ENCODE measurements at places on chromosomes 6 and 20. TPM values are rescaled to one million over a fixed set of nuclear protein-coding genes. Genes with fewer than 3 reads are reported as not detected.

DNA sequence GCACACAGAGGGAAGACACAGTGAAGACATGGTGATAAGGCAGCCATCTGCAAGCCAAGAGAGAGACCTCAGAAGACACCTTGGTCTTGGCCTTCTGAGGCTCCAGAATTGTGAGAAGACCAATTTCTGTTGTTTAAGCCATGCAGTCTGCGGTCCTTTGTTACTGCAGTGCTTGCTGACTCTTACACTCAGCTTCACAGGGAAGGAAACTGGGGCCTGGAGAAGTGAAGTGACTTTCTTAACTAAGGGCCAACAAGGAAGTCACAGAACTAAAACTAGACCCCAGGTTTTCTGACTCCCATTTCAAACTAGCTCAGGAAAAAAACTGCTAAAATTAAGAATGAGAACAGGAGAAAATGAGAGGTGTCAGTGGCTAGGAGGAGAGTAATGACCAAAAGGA, 74.3 kb downstream of the TNFRSF21 start:
- no peak for DNase-seq

FOXS1 gene
- total RNA-seq, result 2.0 TPM

GRCh38 chr6:10569392-10570127, 48.4 kb downstream of the GCNT2 start:
- DNase-seq, result no peak

DNA sequence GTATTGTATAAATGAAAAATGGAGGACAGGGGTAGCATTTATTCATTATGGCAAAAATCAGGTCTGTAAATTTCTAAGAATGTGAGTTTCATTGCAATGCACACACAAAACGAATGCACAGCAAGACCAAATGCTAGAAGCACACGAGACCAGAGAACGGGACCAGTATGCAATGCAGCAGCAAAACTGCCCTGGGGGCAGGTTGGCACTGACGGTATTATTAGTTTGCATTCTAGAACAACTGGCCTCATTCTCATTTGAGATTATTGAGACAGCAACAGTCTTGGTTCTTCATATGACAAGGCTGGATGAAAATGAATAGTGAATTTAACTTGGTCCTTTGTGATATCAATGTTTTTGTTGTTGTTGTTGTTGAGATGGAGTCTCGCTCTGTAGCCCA, 9.0 kb upstream of the MTRES1 start:
- DNase-seq, result no peak

- no peak for DNase-seq
These were observed 68.8 kb upstream of the TNFAIP3 start for GRCh38 chr6:137798261-137798660.

BNIP5 gene
- not detected for total RNA-seq

DNA sequence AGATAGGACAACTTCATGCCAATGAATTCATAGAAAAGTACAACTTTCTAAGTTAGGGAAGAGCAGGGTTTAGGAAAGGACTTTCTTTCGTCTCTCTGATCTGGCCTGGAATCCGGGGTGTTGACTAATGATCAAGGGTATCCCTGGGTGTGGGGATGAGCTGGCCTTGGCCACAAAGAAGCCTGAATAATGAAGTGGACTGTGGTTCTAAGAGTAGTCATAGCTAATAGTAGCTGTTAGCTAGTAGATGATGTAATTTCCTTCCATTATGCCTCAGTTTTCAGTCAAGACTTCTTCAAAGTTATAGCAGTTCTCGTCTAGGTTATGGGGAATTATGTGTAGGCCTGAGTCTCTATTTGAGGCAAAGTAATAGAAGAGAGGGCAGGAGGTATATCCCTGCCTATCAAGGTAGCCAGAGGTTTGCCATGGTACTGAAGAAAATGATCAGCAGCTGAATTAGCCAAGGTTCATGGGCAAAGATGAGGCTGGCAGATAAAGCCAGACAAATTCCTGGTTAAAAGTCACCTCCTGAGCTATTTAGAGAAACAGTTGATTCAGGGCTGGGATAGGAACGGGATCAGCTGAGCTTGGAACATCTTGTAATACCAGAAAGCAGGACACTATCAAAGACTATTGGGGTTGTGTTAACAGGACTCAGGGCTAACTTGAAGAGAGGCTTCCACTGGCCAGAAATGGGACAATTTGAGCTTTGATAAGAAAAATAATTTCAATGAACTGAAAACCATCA, 18.7 kb upstream of the TRPC4AP start:
- peak; percentile 55 for DNase-seq

GRCh38 chr20:15439551-15439950, 1102.1 kb upstream of the FLRT3 start:
- DNase-seq, result no peak
